Stomach (tissue), 19 donors: ENCODE measurements at places on chromosomes 6 and 20.

GRCh38 chr6:44038543-44039065 is 88.6 kb downstream of the MRPL14 start:
- H3K36me3 ChIP-seq: no peaks in the 10 kb centered on the region
- no peak overlapping the region for H3K4me3 ChIP-seq
- peaks cover 28% of the 10 kb centered on the region for H3K4me1 ChIP-seq
- no peaks in the 10 kb centered on the region for H3K27me3 ChIP-seq

- no peaks in the 10 kb centered on the region for H3K27me3 ChIP-seq
- no peak for DNase-seq
- no peak overlapping the region for H3K27ac ChIP-seq
- H3K4me1 ChIP-seq: peaks cover 56% of the 10 kb centered on the region
- H3K4me3 ChIP-seq: no peak overlapping the region
Observed at GRCh38 chr6:119333707-119334295, 15.8 kb downstream of the MAN1A1 start.

GRCh38 chr20:37228082-37228481 is 33.5 kb downstream of the GHRH start:
- peaks cover 3% of the 10 kb centered on the region for H3K4me1 ChIP-seq
- peak overlapping the region; percentile 35 for H3K27ac ChIP-seq
- DNase-seq: no peak
- no peak overlapping the region for H3K4me3 ChIP-seq
- peaks cover 100% of the 10 kb centered on the region for H3K36me3 ChIP-seq

DNA sequence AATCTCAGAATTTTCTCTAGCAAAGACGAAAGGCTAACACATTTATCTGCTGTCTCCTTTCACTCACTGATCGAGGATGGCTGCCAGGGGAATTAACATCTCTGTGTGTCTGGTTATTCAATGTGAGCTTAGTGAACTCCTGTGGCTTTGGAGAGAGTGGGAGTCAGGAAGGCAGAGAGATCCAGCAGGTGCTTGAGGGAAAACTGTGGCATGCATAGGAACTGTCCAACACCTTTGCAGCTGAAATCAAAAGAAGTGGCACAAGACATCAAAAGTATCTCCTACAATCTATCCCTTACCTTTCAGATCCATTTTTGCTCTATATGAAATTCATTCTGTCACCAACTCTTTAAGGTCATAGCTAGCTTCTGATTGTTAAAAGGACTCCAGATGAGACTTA is 11.8 kb upstream of the FAM184A start:
- no peaks in the 10 kb centered on the region for H3K4me1 ChIP-seq
- no peak overlapping the region for H3K27ac ChIP-seq
- no peaks in the 10 kb centered on the region for H3K36me3 ChIP-seq
- peak; percentile 30 for DNase-seq
